ENCODE measurements at places on chromosomes 4 and X.

DNA sequence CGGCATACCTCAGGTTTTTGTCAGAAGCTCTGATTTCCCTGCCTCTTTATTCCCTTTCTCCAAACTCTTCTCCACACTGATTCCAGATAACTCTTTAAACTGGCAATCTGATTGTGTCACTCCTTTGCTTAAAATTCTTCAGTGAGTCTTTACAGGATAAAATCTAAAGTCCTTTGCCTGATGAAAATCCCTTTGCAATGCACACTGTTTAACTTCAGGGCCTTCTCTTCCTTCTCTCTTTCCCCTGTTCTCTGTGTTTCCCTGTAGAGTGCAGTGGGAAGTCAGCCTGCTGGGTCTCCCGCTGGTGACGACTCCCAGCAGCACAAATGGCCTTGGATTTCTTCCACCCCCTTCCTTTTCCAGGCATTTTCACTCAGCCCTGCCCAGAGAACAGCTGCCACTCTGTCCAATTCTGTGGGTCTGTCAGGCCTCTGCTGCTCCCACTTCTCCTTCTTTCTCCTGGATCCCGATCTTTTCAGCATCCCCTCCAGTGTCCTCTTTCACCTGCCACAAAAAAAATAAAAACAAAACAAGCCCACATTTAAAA lies 189.9 kb upstream of the NWD2 start:
- DNase-seq, result no peak

DNA sequence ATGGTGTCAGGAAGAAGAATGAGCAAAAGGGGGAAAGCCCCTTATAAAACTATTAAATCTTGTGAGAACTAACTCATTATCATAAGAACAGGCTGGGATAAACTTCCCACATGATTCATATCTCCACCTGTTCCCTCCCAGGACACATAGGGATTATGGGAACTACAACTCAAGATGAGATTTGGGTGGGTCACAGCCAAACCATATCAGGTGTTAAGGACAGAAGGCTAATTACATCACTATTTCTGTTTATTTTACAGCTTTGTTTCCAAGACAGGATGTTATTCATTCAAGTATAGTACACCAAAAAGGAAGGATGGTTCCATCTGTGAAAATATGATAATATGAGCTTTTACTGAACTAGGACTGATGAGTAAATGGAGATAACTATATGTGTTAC lies 63.7 kb upstream of the ARSJ start:
- DNase-seq, result no peak

GRCh38 chr4:112145790-112146501 lies 692 bp downstream of the FAM241A start:
- no peak for DNase-seq

DNA sequence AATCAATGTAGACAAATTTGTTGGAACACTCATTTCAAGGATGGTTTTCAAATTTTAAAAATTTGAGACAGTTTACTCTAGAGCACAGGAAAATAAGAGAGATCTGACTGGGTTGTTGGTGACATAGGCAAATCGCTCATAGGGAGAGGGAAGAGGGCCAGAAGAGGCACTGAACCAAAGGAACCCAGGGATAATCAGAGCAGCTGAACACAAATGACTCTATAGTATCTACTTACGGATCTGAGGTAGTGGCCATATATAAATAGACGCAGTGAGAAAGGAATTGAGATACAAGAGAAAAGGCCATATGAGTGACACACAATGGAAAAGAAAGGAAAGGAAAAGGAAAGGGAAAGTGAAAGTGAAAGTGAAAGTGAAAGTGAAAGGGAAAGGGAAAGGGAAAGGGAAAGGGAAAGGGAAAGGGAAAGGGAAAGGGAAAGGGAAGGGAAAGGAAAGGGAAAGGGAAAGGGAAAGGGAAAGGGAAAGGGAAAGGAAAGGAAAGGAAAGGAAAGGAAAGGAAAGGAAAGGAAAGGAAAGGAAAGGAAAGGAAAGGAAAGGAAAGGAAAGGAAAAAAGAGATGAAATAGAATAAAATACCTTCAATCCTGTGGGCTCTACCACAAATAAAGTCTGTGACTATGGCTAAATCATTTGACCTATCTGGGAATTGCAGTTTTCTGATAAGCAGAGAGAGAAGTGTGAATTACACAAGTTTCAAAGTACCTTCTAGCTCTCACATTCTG lies 759.2 kb downstream of the DMD start:
- no peak for DNase-seq

DNA sequence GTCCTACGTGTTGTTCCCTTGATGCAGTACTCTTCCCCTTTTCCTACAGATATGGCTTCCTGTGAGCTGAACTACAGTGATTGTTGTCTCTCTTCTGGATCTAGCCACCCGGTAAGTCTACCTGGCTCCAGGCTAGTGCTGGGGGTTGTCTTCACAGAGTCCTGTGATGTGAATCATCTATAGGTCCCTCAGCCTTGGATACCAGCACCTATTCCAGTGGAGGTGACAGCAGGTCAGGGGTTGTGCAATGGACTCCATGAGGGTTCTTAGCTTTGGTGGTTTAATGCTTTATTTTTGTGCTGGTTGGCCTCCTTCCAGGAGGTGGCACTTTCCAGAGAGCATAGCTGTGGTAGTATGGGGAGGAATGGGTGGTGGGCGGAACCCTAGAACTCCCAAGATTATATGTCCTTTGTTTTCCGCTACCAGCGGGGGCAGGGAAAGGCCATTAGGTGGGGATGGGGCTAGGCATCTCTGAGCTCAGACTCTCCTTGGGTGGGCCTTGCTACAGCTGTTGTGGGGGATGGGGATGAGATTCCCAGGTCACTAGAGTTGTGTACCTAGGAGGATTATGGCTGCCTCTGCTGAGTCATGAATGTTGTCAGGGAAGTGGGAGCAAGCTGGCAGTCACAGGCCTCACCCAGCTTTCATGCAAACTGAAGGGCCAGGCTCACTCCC lies 121.4 kb upstream of the ANKRD50 start:
- DNase-seq, result no peak

DNA sequence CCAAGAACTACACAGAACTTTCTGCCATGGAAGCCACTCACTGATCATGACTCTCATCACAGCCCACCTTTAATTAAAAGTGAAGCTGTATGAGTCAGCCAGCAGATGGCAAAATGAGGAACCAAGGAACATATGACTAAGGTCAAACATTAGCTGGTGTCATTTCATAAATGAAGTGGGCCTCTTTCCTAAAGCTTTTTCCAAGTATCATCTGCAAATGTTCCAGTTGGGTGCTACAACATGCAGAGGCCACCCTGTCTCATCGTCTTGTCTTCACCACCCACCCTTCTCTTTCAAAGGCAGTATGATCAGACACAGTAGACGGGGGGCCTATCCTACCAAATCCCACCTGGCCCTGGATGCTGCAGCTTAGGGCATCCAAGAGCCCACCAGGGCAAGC lies 9.2 kb upstream of the EOLA1 start:
- no peak for DNase-seq

GRCh38 chr4:96315815-96316214 lies 475.9 kb downstream of the PDHA2 start:
- DNase-seq, result no peak

DNA sequence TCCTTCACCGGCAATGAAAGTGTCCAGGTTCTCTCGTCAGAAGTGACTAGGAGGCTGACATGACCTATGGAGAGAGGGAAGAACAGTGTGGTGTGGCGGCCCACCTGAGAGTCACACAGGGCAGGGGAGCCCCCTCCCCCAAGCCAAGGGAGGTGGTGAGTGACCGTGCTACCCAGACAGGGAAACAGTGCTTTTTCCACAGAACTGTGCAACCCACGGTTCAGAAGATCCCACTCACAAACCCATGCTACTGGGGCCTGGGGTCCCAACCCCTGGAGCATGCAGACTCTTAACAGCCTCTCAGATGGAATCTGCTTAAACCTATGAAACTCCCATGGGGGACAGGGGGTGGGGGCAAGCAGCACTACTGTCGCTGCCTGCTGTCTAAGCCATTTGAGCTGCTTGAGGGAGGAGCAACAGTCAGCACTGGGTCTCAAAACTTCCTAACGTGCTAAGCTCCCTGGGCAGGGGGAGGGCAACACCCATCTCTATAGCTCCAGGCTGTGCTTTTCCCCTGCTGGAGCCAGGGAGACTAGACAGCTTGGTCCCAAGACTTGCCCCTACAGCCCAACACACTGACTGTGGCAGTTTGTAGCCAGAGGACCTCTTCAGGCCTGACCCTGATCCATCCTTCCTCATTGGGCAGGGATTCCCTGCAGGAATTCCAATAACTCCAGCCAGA lies 850.4 kb upstream of the AADAT start:
- DNase-seq, result no peak

DNA sequence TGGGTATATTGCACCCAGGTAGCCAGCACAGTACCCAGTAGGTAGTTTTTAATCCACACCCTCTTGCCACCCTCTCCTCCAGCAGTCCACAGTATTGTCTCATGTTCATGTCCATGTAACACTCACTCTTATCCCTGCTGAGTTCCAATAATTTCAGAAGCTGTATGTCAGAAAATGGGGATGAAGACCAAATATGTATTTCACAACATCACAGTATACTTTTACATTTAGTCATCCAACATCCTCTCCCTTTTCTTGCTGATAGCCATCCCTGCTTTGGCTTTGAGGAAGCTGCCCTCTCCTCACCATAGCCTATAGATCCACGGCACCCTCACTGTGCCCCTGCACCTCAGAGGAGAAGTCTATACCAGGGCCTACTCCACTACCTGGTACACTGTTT lies 126.0 kb upstream of the LDB2 start:
- DNase-seq, result no peak

DNA sequence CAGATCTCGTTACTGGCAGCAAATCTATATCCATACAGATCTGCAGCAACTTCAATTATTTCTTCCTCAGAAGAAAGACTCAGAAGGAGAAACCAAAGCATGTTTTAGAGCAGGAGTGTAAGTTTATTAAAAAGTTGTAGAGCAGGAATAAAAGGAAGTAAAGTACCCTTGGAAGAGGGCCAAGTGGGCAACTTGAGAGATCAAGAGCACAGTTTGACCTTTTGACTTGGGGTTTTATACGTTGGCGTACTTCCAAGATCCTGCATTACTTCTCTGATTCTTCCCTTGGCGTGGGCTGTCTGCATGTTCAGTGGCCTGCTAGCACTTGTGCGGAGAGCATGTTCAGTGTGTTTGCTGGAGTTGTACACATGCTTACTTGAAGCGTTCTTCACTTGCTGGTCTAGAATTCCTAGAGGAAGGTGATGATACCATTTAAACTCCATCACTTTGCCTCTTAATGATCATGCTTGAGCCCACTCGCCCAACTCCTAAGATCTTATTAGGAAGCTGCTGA lies 1114.7 kb upstream of the PABPC4L start:
- no peak for DNase-seq

DNA sequence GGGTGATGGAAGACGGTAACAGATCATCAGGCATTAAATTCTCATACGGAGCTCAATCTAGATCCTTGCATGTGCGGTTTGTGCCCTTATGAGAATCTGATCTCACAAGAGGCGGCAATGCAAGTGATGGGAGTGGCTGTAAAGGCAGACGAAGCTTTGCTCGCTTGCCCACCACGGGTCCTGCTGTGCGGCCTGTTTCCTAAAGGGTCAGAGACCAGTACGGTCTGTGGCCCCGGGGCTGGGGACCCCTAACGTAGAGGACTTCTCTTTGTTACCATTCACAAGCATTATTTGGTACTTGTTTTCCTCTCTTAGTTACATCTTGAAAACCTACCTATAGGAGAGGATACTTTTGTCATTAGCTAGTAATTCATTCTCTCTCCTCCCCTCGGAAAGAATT lies 221.0 kb downstream of the ADAM29 start:
- no peak for DNase-seq

- no peak for DNase-seq
Observed at GRCh38 chr4:81471298-81471587, 464 bp downstream of the RASGEF1B start.

GRCh38 chr4:119894650-119895208 lies 171.9 kb downstream of the MAD2L1 start:
- DNase-seq, result no peak

- no peak for DNase-seq
Observed at GRCh38 chr4:118784776-118785175, 51.1 kb downstream of the SEC24D start.

GRCh38 chr4:177185151-177185550 lies 124.5 kb upstream of the NEIL3 start:
- no peak for DNase-seq

GRCh38 chr4:177323416-177323815 lies 13.7 kb downstream of the NEIL3 start:
- DNase-seq, result no peak

GRCh38 chr4:176387571-176387970 lies 67.8 kb downstream of the SPCS3 start:
- DNase-seq, result no peak

- DNase-seq, result no peak
Observed at GRCh38 chr4:825971-826330, at the start of gene CPLX1. CPLX1 (minus strand) TSS chr4:826129; CDS start chr4:824522, 1,607 bp downstream.

DNA sequence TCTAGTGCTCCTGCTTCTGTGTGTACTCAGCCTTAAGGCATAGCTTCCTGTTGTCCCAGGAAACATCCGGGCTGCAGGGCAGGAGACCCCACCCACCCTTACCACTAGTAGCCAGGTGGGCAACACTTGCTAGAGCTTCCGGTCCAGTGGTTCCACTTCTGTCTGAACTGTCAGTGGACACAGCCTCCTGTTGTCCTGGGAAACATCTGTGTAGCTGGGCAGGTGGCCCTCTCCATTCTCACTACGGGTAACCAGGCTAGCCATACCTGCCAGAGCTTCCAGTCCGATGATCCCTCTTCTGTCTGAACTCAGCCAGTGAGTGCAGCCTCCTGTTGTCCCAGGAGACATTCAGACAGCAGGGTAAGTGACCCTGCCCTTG lies 372.2 kb downstream of the INPP4B start:
- no peak for DNase-seq

DNA sequence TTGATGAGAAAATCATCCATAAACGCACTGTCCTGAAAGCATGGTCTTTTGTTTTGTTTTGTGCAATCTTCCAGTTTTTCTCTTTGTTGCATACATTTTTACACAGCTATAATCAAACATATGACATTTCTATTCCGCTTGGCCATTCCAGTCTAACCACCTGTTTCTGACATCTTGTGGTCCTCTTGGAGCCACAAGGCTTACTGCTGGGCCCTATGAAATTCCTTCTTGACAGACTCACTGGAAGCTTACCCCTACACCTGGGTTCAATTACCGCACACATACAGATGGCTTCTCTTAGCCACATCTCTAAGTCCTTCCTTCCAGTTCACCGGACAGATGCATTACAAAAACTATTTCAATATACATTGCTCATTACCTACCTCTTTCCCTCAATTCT lies 72.4 kb downstream of the PAPSS1 start:
- no peak for DNase-seq

DNA sequence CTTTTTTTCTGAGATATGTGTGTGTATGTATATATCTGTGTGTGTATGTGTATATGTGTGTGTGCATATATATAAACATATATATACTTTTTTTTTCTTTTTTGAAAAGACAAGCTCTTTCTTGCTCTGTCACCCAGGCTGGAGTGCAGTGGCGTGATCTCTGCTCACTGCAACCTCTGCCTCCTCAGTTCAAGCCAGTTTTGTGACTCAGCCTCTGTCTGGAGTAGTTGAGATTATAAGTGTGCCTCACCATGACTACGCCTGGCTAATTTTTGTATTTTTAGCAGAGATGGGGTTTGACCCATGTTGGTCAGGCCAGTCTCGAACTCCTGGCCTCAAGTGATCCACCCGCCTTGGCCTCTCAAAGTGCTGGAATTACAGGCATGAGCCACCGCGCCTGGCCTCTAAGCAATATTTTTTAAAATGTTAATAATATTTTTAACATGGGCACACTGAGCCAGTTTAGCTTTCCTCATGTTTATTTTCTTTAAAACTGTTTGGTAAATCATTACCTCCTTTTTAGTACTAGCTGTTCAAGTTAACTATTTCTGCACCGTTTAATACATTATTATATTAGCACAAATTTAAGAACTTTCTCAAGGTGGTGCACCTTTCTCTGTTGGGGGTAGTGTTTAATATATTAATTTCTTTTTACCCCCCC lies 33.3 kb downstream of the BBS12 start:
- peak; percentile 76 for DNase-seq
